Substantia nigra (tissue), 51 donors: ENCODE measurements at places on chromosomes 2 and 18.

DNA sequence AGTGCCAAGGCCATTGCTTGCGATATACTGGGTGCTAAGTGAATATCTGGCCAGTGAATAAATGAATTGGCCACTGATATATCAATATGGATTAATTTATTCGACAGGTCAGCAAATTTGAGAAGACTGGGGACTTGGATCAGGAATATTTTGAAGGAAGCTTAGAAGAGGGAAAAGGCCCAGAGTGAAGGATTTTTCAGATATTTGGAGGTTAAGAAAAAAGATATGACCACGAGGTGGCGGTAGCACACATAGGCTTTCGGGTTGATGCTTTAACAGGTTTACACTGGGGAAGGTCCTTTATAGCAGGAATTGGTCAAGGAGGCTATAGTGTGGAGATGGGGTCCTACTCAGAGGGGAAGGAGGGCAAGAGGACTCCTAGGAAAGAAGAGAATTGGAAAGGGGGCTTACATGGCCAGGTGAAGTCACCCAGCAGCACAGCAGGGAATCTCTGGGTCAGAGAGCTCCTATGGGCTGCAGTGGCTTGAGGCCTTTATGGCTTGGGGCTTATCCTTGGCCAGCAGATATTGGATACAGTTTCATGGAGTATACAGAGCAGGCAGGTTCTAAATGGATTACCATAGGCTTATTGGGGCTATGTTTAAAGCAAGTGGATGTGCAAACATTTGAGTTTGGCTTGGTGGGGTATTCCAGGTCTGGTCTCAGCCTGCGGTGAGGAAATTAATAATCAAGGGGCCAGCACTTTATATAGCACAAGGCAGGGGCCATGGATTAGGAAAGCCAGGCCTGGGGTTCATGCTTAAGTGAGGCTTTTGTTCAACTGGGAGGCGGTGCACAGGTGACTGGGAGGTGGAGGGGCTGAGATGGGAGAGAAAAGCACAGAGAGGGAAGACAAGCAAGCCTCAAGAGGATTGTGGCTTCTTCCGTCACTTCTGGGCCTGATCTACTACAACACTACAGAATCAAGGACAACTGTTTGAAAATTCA, 9.7 kb downstream of the IL1RN start:
- DNase-seq = no peak

- DNase-seq = no peak
These were observed 49.7 kb upstream of the ODC1 start for GRCh38 chr2:10497797-10498251.

GRCh38 chr18:31516437-31516836, 18.5 kb downstream of the DSG2 start:
- no peak for DNase-seq

GRCh38 chr2:60531701-60532133, 21.7 kb downstream of the BCL11A start:
- no peak for DNase-seq

DNA sequence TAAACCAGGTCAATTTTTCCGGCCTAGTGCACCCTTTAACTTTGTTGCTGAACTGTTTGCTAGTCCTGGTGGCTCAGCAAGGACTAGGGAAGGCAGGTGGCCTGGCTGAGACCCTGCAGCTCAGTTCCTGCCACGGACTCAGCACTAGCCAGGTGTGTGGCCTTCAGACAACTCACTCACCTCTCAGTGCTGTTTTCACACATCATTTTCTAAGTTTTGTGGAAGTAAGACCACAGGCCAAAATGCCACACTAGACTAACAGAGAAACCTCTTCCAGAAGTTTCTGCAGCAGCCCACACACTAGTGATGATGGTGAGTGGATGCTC, 65.9 kb upstream of the SLC1A4 start:
- DNase-seq = no peak

GRCh38 chr2:78814331-78814986, 211.0 kb upstream of the REG3G start:
- DNase-seq = no peak

GRCh38 chr2:144579556-144579955, 59.6 kb upstream of the ZEB2 start:
- DNase-seq = no peak

DNA sequence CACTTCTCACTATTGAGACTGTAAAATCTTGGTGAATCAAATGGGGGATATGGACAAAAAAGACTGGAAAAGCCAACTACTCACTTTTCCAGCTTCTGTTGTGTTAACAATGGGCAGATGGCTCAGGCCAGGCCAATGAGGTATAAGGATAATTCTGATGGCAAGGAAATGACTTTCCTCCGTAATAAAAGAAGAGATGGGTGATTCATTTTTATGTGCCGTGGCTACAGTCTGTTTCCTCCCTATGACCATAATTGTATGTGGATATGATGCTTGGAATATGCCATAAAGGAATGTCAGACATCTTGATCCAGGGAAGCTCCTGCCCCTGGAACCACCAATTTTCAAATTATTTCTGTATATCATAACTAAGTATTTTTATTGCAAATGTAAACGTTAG, 406.8 kb downstream of the CCDC85A start:
- no peak for DNase-seq

DNA sequence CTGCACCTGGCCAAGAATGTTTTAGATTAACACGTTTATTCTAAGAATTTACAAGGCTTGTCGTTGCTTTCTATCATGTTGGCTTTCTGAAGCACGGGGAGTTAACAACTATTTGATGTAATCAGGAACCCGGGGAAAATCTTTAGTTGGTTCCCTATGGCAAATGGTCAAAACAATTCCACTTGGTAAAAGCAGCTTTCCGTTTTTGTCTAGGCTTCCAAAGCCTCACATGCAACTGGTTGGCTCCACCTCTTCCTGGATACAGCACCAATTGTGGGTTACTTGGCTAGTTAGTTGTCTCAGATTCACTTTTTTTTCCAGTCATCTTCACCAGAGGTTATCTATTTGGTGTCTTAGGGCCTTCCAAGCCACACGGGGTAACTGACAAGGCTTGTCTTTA, 2.8 kb downstream of the COLEC12 start:
- no peak for DNase-seq

- no peak for DNase-seq
These were observed 5.7 kb upstream of the ALS2 start for GRCh38 chr2:201786471-201786870.

DNA sequence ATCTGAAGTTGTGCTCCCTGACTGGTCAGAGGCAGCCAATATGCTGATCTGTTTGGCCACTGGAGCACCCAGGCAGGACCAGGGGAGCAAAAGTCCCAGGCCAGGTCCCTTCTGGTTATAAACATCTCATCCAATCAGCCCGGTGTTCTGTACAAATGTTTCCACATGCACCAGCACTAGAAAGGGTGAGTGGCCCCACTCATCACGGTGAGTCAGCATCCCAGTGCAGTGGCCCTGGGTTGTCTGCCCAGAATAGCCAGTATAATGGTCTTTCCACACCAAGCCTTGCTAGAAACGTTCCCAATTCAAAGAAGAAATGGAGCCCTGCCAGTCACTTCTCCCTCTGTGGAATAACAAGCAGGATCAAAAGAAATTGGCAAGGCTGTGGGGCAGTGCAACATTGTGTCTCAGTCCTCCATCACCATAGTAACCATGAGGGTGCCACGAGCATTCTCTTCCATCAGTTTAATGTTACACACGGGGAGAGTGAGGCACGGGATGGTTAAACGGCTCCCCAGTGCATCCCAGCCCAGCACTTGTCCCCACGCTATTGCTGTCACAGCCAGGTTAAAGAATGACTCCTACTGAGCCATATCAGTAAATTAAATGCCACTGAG, 174.9 kb downstream of the SEPTIN10 start:
- peak; percentile 18 for DNase-seq

- no peak for DNase-seq
These were observed 71.8 kb upstream of the STAM2 start for GRCh38 chr2:152247337-152247695.

GRCh38 chr18:7104649-7105048, 12.9 kb downstream of the LAMA1 start:
- DNase-seq = no peak

- no peak for DNase-seq
These were observed 617.0 kb upstream of the CDH2 start for GRCh38 chr18:28793901-28794300.
